ENCODE measurements at places on chromosomes 16 and 17.

- no peak for DNase-seq
Observed at GRCh38 chr17:59367657-59368045, 36.2 kb downstream of the YPEL2 start.

DNA sequence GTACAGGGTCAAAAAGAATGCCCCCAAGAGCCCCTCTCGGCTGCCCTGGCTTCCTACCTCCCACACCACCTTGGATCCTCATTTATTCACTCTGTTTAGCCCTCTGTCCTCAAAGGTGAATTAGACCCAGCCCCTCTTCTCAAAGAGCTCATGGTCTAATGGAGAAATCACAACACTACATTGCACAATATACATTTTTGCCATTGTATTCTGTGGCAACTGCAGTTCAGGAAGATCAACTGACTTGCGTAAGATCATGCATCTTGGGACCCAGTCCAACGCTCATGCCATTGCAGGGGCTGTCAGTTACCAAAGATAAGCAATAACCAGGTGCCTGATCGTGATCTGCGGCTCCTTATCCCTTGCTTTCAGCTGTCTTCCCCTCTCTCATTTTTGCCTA is 1.4 kb downstream of the KRT38 start:
- DNase-seq: no peak

DNA sequence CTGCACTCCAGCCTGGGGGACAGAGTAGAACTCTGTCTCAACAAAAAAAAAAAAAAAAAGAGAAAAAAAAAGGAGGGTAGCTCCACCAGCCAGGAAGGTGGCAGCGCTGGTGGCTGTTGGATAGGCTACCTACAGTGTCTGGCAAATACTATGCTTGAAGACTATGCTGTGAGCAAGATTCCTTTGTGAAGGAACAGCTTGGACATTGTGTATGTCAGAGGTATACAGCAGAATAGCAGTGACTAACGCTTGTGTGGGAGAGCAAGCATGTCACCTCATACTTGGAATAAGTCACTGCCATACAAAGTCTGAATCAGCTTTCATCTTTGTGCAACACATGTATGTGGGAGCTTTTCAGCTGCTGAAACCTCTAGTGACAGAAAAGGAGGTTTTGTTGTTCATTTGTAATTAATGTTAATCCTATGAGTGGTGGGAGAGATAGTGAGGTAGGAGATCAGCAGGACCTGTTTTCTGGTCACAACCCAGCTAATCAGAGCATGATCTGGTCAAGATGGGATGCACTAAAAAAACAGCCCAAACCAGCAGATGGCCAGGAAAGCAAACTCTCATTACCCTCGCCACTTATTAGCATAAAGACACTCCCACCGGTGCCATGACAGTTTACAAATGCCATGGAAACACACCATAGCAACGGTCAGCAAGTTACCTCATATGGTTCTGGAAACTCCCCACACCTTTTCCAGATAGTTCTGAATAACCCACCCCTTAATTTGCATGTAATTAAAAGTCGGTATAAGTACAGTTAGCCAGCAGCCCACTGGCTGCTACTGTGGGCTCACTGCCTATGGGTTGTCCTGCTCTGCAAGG is 6.8 kb upstream of the ITGAD start:
- DNase-seq: peak; percentile 8

- DNase-seq: no peak
Observed at GRCh38 chr16:35150805-35151312, 1691.4 kb downstream of the TP53TG3F start.

DNA sequence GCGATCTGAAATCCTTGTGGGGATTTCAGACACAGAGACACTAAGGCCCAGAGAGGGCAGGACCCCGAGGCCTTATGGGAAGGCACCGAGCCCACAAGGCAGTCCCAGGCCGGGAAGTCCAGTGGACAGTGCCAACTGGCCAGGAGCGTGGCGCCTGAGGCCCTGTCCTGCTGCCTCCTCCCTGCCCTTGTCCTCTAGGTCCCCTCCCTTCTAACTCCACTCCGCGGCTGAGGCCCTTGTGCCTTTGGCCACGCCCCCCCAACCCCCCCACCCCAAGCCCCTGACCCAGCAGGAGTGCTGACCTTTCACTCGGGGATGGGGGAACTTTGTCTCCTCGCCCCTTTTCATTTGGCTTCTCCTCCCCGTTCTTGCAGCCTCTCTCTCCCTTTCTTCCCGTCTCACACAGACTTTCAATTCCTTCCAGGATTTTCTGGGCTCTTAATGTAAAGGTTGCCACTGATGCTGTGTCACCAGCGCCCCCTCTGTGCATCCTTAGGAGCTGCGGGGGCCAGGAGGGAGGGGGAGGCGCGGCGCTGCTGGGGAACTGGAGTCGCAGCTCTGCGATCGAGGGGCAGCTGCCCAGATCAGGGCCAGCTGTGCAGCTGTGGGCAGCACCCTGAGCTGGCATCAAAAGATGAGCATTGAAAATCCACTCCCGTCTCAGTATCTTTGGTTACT is 29.1 kb downstream of the CRHR1 start:
- no peak for DNase-seq

GRCh38 chr17:31167111-31167510 is 72.3 kb downstream of the NF1 start:
- DNase-seq: no peak

- peak; percentile 55 for DNase-seq
Observed at GRCh38 chr16:4693956-4694641, 737 bp downstream of the NUDT16L1 start.

- DNase-seq: no peak
Observed at GRCh38 chr16:79991969-79992368, 391.4 kb upstream of the MAF start.

- no peak for DNase-seq
Observed at GRCh38 chr17:44959821-44960531, 8.1 kb downstream of the C1QL1 start.

- DNase-seq: no peak
Observed at GRCh38 chr16:5465714-5466113, 368.1 kb upstream of the EEF2KMT start.

DNA sequence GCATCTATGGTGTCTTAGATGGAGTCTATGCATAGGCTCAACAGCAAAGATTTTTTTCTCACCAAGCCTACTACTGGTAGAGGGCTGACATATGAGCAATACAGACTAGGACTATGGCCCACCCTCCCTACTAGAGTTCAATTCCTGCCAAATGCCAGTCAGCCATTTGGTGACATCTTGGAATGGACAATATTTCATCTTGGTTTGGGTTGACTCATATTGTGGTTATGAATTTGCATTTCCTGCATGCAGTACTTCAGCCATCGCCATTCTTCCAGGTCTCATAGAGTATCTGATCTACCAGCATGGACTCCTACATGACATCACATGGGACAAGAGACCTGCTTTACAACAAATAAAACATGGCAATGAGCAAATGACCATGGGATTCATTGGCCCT is 778.1 kb upstream of the SOX9 start:
- peak; percentile 61 for DNase-seq

- DNase-seq: peak; percentile 34
Observed at GRCh38 chr17:8887834-8888703, 20.6 kb upstream of the PIK3R6 start.

- no peak for DNase-seq
Observed at GRCh38 chr17:75737133-75737962, 16.1 kb downstream of the ITGB4 start.

- peak; percentile 55 for DNase-seq
Observed at GRCh38 chr17:62705778-62706597, 78.5 kb downstream of the MRC2 start.

GRCh38 chr17:8909586-8910270 is 42.3 kb upstream of the PIK3R6 start:
- DNase-seq: no peak

DNA sequence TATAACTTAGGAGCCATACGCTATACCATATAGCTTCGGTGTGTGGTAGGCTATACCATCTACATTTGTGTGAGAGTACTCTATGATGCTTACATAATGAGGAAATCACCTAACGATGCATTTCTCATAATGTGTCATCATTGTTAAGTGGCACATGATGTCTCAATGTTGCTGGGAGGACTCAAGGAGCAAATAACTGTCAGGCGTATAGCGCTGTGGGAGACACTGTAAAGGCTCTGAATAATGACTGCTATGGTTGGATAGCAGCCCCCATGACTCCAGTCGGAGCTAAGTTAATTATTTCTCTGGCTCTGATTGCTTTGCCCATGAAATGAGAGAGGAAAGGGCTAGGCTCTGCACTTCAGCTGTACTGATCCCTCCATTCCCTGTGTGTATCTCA is 197.2 kb downstream of the RGS9 start:
- no peak for DNase-seq

DNA sequence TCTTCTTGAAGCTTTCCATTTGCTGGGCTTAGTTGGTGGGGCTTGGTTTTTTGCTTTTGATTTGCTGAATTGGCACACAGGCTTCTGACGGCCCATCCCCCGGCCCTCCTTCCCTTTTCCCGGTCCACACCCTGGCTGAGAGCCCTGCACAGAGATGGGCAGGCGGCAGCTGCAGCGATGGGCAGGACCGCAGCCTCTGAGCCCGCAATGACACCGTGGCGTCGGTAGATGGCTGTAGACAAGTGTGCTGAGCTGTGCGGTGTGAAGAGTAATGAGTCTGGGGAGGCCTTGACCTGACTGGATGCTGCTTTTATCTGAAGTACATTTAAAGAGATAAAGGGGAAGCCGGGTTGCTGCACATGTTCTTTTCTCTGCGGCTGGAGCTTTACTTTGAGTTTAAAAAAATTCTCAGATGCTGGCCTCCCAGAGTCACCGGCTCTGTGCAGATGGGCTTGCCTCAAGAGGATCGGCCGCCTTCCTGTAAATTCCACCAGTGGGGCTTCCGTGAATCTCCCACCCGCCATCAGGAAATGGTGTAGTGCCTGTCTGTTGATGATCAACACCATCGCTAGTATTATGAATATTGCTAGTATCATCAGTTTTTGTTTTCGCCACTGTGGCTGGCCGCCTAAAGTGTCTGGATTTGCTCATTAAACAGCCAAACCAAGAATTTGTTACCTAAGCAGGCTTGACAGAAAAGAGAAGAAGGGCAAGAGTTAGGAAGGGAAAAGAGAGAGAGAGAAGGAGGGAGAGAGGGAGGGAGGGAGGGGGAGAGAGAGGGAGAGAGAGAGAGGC is 245.6 kb upstream of the RBFOX1 start:
- no peak for DNase-seq

DNA sequence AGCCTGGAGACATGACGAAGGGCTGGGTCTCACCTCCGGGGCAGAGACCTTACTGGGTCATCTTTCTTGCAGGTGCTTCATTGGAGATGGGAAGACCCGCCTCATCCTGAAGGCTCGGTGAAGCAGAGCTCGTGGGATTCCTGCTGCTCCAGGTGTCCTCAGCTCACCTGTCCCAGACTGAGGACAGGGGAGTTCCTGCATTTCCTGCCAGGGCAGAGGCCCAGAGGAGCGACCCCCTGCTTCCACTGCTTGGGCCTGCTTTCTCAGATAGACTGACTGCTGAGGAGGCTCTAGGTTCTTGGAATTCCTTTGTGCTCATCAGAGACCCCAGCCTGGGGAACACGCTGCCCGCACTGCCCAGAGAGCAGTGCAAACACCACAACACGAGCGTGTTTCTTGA is 11.6 kb downstream of the AQP8 start:
- no peak for DNase-seq

GRCh38 chr16:57409065-57409464 is 4.5 kb downstream of the CCL17 start:
- DNase-seq: no peak

DNA sequence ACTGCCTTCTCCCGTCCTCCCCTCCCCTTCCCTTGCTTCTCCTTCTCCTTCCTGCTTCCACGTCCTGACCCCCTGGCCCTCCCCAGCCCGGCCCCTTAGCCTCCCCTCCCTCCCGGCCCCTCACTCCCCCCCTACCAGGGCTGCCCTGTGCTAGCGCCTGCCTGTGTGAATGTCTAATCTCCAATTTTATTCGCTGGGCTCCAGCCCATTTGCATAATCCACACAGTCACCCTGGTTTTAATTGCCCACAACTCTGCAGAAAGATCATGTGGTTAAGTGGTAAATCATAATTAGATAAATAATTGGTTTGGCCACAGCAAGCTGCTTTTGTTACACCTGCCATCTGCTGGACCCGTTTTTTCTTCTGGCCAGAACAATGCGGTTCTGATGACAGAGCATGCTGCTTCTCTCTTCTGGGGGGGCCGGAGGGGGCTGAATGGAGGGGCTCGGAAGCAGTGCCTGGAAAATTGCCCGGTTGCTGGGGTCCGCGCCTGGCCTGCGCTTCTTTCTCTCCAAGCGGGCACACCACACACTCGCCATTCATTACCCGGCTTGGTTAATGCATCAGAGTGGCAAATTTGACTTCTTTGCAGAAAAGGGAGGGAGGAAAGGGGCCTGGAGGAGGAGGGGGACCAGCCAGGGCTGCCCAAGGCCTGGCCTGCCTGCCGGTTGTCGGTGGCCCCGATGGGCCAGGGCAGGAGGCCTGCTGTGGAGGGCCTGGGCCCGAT is 19.5 kb upstream of the GSE1 start:
- no peak for DNase-seq

DNA sequence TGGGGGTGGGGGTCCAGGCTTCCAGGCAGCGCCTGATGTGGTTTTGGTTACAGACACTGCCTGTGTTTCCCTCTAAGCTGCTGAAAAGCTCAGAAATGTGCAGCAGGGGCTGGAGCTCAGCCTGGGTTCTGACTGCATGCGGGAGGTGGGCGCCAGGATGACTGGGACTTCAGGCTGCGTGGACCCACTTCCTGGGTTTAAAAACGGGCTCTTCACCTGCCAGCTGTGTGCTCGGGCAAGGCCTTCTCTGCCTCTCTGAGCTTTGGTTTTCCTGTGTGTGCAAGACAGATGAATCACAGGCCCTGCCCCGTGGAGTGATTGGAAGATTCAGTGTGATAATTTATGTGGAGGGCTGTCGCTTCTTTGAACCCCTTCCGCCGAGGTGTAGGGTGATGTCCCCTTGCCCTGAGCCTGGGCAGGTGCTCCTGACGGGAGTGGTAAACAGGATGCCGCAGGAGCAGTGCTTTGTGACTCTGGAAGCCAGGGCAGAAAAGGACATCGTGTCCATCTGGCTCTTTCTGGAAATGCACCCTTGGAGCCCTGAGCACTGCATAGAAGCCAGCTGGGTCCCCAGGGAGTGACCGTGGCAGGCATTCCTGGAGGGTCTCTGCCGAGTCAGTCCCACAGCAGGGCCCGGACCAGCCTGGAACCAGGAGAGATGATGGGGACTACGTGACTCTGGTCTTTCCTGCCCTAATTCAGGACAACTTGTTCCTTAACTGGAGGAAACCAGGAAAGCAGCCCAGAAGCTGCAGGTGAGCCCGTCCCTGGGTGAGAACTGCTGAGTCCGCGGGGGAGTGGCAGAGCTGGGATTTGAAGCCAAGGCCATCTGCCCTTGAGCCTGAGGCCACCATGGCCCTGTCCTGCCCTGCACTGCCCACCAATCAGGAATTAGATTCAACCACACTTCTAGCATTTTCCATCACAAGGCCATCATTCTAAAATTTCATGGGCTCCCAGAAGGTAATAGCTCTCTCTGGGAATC is 28.5 kb upstream of the SLC7A5 start:
- DNase-seq: peak; percentile 21

GRCh38 chr17:39014795-39015545 is 47.8 kb upstream of the FBXO47 start:
- DNase-seq: no peak

- peak; percentile 37 for DNase-seq
Observed at GRCh38 chr17:41178341-41178740, 320 bp upstream of the KRTAP4-2 start.
